NCI-H2081 (cell line): ENCODE measurements at places on chromosomes 3 and 15.

GRCh38 chr15:93252780-93253179 is 163.8 kb upstream of the RGMA start:
- DNase-seq, result no peak

DNA sequence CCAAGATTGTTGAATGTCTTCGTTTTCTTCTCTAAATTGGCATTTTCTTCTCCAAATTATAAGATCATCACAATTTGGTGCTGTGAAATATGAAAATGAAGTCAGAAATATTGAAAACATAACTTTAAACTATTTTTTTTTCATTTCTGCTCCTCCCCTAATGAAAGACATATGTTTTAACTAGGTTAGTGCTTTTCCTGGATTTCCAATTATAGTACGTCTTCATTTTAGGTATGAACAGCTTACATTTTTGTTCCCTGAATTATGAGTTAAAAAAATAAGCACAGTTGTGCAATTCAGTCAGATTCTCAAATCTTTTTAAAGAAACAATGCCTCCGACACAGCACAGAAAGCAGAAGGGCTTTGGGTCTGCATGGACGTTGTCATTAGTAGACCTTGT is 83.5 kb upstream of the CFAP20DC start:
- no peak for DNase-seq

DNA sequence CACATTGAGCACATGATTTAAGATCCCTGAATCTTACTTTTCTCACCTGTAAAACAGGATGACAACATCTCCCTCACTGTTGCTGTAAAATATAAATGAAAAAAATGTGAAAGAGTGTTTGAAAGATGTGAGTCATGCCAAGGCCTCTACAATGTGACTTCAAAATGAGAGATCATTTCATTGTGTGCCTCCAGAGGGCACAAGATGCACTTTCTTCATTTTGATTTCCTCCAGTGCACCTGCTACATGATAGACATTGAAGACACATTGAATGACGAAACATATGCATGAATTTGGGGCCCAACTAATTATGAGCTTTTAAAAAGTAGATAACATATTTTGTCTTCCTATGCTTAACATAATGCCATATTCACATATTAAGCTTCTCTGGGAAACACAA is 170.3 kb downstream of the MOBP start:
- DNase-seq, result no peak

- DNase-seq, result no peak
These were observed 11.1 kb downstream of the ZBTB11 start for GRCh38 chr3:101665851-101666250.

DNA sequence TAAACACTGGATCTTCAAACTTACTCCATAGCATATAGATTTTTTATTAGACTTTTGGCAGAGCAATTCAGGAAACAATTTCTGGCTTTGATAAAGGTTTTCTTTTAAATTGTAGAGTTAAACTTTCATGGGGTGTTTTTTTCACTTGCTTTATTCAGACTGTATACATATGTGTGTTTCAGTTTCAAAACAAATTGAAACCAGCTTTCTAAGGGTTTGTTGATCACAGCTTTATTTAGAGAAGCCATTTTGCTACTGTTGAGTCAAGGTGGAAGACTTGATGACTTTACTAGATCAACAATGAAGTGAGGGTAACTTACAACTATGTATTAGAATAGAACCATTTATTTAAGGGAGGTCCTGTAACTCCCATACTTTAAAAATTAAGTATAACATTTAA is 6.2 kb downstream of the UBE2E1 start:
- DNase-seq, result no peak

DNA sequence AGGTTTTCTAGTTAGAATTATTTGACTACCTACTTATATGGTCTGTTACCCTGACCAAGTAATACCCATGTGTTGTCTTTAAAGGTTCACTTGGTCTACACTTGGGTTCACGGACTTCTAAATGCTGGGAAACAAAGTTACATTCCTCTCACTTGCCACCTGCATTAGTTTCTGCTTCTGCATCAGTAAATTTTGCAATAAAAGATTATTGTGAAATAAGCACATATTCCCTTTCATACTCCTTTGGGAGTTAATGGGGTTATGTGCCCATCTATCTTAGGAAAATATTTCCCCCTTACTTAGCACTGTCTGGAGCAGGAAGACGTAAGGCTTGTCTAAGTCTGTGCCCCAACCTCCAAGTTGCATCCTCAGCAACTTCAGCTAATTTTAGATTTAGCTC is 160.7 kb downstream of the FRMD5 start:
- DNase-seq, result no peak

DNA sequence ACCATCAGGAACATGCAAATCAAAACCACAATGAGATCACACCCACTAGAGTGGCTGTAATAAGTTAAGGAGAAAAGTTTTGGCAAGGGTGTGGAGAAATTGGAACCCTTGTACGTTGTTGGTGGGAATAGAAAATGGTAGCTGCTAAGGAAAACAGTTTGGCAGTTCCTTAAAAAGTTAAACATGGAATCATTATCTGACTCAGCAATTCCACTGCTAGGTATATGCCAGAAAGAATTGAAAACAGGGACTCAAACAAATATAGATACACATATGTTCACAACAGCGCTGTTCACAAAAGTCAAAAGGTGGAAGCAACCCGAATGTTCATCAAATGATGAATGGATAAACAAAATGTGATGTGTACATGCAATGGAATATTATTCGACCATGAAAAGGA is 138.8 kb upstream of the ATP2B2 start:
- no peak for DNase-seq

GRCh38 chr3:160661660-160662059 is 15.3 kb upstream of the ARL14 start:
- no peak for DNase-seq

GRCh38 chr3:101676216-101676764 is 642 bp downstream of the ZBTB11 start:
- no peak for DNase-seq

GRCh38 chr15:52436981-52437380 is 91.7 kb downstream of the MYO5A start:
- no peak for DNase-seq

DNA sequence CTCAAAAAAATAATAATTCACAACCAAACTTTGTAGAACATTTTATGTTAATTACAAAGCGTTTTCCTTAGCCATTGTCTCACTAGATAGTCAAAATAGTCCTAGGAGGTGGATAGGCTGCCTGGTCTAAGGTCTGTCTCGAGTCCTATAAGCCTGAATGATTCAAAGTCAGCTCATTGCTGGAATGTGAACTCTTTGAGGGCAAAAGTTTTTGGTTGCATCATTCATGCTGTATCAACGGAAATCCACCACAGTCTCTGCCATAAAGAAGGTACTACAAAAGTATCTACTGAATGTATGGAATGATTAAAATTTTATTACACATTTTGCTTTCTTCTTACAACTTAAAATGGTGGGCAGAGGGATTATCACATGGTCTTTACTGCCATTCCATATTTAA is 387.3 kb upstream of the RARB start:
- DNase-seq, result no peak

DNA sequence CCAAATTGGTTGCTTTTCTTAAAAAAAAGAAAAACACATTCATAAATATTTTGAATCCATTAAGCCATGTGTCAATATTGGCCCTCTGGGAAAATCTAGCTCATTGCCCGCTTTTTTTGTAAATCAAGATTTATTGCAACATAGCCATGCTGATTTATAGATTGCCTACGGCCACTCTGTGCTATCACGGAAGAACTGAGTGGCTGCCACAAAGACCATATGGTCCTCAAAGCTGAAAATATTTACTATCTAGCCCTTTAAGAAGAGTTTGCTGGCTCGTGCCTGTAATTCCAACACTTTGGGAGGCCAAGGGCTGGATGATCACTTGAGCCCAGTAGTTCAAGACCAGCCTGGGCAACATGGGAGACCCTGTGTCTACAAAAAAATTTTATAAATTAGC is 45.9 kb downstream of the IL5RA start:
- DNase-seq, result no peak

DNA sequence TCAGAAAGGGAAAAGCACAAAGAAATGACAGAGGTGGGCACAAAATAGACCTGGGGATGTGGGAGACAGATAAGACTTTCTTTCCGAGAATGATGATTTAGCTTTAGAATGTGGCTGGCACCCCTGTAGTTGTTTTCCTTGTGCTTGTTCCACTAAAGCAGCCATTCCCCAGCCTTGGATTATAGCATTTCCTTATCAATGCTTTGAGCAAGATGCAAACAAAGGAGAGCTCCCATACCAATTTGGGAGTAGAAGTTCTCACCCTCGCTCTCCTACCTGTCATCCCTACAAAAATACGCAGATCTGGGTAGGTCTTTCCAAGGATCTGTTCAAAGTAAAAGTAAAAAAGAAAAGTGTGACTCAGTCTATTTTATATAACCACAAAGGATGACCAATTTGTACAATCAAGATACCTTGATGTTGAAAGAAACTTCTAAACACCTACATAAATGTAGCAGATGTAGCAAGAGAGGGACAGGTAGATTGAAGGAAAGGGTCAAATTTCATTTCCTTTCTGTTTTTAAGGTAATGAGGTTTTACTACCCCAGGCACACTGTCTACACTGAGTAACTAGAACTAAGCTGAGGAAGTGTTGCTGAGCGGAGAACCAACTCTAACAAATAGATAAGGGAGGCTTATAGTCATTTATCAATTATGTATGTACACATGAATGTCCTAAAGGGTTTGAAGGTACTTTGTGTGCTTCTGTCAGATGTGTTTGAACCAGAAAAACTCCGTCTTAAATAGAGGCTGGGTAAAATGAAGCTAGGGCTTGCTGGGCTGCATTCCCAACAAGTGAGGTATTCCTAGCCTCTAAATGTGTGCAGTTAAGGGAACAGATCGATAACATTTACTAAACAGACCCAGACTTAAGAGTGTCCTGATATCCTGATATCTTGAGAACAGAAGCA is 91.1 kb upstream of the LRRN1 start:
- DNase-seq, result no peak
